Stimulated activated CD4-positive, alpha-beta T cell treated with anti-CD3 and anti-CD28 coated beads, Interleukin-2, amount 100 ng/mL, for 24 hours (primary cell): ENCODE measurements at places on chromosomes 1 and 21.

GRCh38 chr1:83632906-83633305 is 366.0 kb downstream of the TTLL7 start:
- peak; percentile 18 for DNase-seq

GRCh38 chr1:116329524-116330341 is 43.3 kb upstream of the ATP1A1 start:
- no peak for DNase-seq

DNA sequence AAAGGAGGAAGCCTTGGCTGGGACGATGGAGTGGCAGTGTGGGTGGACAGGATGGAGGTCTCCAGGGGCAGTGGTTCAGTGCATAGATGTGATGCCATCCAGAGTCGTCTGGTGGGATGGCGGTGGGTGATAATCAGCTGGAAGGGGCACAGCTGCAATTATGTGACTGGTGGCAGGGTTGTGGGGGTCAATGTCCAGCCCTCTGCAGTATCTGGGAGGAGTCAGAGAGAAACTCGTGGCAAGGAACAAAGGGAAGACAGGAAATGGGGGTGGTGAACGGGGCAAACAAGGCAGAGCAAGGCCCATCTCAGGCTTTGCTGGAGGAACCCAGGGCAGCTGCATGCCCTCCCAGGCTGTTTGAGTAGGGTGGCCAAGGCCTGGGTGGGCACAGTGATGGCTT is 118.3 kb upstream of the USP24 start:
- no peak for DNase-seq

DNA sequence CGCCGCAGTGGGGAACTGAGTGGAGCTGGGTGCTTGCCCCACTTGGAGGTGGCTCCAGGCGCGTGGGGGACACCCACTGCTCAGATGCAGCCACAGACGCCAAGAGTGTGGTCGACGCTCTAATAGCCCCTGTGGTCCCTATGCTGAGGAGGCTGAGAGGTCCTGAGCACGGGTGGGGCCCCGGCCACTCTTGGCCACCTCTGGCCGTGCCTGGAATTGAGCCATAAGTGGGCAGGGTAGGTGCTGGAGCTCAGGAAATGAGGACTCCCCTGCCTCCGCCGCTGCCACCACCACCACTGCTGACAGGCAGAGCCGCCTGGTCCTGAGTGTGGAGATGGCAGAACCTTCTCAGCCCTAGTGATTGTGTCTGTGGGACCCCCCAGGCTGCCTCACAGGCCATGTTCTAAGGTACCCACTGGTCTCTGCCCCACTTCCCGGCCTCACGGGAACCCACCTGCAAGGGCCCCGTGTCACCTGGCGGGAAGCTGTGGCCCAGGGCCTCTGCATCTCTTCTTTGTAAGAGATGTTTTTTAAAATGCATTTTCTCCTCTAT is 34.6 kb upstream of the DIP2A start:
- DNase-seq: no peak

GRCh38 chr1:182227864-182228547 is 163.6 kb downstream of the GLUL start:
- DNase-seq: no peak

GRCh38 chr1:95974586-95974985 is 740.6 kb downstream of the RWDD3 start:
- DNase-seq: no peak

GRCh38 chr1:16464917-16465625 is 24.5 kb downstream of the NECAP2 start:
- DNase-seq: no peak

DNA sequence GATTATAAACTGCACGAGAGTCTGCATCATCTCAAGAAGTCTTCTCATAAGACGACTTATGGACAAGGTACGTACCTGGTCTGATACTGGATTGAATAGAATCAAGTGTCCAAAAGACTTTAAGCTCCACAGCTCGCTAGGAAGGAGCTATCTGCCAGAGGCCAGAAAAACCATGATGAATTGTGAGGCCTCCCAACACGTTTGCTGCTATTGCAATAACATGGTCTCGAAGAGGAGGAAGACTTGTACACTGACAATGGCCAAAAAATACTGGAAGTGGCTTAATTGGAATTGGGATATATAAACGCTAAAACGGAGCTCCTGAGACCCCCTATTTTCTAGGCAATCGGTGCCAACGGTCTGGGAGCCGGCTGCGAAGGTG is 534 bp downstream of the DNAJC28 start:
- peak; percentile 21 for DNase-seq

DNA sequence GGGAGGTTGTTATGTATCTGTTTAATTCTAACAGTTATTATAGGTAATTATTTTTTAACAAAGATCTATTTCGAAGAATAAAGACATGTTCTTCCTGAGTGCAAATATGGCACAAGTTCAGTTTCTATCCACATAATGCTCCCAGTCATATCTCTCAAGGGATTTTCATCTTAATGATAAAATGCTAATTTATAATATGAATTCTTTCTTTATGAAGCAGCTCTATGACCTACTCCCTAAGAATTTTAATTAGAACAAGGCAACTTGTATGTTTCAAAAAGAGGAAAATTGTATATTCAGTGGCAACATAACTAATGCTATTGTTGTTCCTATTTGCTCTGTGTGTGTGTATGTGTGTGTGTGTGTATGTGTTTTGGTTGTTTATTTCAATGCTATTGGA is 1222.1 kb upstream of the NCAM2 start:
- no peak for DNase-seq

- no peak for DNase-seq
Observed at GRCh38 chr1:235416662-235417049, 49.4 kb downstream of the TBCE start.

DNA sequence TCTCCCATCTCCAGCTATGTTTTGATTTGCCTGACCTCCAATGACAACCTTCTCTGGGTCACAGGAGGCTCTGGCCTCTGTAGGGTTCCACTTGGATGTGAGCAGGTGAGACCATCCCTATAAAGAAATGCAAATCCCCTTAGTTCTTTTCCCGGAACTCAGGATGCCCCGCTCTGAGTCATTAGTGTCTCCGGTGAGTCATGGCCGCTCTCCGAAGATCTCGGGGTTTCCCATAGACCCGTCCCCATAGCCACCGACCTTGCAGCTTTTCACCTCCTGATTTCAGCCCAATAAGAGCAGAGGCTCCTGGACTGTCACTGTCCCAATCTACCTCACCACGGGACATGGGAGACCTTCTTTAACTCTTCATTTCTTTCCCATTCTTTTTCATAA is 98.2 kb downstream of the PGBD5 start:
- peak; percentile 35 for DNase-seq

DNA sequence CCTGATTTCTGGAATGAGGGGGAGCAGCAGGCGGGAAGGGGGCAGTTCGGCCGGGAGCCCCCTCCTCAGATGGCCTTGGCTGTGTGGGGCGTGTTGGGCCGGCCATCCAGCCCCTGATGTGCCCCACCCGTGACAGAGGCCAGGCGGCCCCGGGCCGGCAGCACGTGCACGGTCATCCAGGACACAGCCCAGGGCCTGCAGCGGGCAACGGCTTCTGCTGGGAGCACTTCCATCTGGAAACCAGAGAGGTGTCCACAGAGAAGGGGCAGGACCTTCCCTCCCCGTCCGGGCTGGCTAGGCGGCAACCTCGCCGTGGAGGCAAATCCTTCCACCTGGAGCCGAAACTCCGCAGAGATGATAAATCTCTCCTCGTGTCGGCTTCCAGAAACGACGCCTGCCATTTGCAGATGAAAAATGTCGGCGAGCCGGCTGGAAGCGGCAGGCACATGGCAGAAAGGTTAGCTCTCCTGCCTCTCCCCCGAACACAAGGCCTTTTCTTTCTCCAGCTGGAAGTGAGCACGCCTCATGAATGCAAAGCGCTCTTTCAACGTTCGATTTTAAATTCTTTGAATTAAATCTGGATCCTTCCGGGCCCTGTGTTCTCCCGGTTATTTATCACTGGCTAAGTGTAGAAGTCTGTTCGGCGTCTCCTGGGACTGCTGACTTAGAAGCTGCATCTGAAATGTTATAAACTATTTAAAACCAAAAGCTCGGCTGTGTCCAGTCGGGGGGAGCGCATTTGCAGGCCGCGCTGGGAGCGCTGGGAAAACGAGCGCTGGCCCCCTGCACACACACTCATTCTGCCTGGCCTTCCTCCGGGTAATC is 9.4 kb upstream of the ACTRT2 start:
- no peak for DNase-seq

DNA sequence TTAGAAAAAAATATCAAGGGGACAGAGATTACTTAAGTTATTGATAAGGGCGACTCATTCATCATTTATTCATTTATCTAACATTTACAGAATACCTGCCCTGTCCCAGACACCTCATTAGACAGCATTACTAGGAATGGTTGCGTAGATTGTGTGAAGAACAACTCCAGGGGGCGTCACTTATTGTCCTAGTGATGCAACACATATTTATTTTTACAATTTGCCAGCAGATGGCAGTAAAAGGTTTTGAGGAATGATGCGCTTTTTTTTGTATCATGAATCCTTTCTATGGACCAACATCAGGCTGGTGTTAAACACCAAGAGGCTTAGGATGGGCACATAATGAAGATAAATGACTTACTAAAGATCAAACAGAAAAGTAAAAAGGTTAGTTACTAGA is 5.5 kb downstream of the NCAM2 start:
- no peak for DNase-seq

DNA sequence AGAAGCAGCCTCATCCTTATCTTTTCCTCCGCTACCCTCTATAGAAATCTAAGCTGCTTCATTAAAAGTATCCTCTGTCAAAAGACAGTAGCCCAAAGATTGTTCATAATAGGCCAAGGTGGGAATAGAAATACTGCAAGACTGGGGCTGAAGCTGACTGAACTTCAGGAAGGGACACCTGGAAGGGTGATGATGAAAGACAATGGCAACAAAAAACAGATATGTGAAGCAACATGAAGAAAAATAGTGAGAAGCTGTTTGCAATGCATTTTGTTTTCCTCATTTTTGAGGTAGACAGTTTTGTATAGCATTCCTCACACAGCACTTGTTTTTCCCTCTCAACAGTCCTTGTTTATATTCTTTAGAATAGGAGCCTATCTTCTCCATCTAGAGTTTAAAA is 16.9 kb downstream of the DCAF8 start:
- no peak for DNase-seq

DNA sequence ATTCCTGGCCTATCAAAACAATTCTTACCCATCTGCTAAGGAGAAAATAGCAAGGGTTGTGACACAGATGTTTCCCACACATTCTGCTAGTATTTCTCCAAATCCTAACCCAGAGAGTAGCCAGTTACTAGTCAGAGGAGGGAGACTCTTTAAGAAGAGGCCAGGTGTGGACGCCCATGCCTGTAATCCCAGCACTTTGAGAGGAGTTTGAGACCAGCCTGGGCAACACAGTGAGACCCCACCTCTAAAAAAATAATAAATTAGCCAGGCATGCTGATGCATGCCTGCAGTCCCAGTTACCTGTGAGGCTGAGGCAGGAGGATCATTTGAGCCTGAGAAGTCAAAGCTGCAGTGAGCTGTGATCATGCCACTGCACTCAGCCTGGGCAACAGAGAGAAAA is 28.6 kb downstream of the NVL start:
- DNase-seq: no peak

DNA sequence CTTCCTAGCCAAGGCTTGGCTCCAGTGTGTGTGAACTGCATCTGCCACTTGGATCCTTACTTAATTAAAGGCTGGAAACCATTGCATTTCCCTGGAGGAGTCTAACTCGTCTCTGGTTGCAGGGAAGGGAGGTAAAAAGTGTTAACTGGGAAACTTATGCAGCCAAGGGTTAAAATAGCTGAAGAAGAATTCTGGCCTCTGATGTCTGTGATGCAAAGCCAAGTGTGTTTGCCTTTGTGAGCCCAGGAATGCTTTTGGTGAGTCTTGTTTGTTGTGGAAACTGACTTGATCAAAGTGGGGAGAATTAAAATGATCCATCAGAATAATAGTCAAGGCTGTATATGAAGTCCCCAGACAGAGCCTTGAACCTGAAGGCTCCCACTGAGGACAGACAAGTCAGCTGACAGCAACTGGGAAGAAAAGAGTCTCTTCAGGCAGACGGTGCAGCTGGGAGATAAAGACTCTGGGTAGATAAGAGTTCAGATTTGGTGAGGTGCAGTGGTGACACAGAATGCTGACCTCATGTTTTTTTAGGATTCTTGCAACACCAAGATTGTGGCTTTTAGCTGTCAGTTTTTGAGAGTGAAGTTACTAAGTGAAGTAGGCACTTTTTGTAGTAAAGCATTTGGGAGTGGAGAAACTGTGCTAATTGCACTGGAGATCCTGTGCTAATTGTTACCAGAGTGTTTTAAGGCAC is 59.5 kb upstream of the WLS start:
- DNase-seq: no peak

- DNase-seq: no peak
Observed at GRCh38 chr1:87042111-87042811, 127.8 kb downstream of the HS2ST1 start.

GRCh38 chr1:67705735-67706453 is 20.9 kb downstream of the GADD45A start:
- DNase-seq: no peak

DNA sequence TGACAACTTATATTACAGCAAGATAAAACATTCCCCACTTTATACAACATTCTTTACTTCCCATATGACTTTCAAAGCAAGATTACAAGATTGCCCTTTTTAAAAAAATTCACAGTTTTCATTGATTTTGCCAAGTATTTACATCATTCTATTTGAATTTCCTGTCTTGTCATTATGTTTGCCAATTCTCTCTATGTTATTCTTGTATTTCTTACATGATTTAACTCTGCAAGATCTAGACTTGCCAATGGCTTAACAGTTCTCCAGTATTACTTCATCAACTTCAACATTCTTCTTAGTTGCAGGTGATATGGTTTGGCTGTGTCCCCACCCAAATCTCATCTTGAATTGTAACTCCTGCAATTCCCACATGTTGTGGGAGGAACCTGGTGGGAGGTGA is 31.6 kb downstream of the FMO4 start:
- DNase-seq: no peak

DNA sequence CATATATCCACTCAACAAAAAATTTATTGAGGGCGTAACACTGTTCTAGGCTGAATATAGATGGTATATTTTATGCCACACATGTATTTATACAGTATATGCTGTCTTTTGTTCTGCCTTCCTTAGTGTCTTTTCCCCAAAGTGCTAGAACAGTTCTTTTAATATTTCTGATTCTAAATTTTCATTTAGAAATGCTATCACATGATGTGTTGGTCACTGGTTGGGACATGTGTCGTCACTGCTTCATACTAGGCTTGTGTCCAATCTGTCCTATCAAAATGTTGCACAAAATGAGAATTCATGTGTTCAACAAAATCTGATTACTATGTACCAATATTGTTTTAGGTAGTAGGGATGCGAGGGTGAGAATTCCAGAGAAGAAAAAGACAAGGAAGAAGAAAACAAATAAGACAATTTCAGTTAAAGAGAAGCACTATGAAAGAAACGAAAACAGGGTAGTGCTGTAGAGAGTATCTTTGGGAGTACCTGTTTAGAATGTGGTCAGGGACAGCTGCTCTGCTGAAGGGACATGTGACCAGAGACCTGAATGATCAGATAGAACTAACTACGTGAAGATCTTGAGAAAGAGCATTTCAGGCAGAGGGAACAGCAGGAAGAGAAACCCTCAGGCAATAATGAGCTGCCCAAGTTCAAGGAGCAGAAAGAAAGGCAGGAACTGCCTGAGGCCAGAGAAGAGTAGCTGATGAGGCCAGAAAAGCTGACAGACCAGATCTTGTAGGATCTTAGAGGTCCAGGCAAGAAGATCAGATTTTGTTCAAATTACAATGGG is 1.3 kb downstream of the KMO start:
- DNase-seq: no peak
